ENCODE measurements at places on chromosomes 12 and 14. TPM values are rescaled to one million over a fixed set of nuclear protein-coding genes. Genes with fewer than 3 reads are reported as not detected.
A peak's percentile ranks its signal among the peaks of the same experiment; 100 is the strongest.

DNA sequence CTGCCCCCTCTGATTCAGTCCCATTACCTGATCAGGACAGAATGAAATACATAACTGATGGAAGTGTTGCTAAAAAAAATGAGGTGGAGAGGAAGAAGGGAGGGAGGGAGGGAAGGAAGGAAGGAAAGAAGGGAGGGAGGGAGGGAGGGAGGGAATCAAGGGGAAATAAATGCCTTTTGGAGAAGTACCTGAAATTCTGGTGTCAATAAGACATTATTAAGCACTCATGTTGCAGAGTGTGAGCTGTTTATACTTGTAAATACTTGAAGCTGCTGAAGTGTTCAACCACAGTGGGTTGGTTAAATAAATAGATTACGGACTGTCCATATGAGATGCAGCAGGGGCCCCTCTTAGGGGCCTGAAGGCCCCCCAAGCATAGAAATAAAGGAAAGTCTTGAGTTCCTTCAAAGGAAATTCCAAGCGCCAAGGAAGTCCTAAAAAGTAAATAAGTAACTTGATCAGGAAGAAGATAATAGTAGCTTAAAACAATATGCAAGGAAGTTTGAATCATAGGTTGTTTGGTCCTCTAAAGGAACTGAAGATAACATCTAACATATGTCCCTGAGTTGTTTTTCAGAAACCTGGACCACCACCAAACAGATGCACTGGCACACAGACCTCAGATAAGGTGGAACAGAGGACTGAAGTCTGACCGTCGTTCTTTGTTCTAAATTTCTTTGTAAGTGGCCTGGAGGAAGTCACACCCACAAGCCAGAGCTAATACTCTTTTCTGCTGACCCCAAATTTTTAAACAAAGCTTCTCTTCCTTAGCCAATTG is 110.8 kb downstream of the SEC23A start:
- peaks cover 10% of the 10 kb centered on the region for H3K4me1 ChIP-seq
- no peak overlapping the region for H3K4me3 ChIP-seq
- DNase-seq, result no peak
- no peaks in the 10 kb centered on the region for H3K36me3 ChIP-seq
- no peaks in the 10 kb centered on the region for H3K27me3 ChIP-seq

DNA sequence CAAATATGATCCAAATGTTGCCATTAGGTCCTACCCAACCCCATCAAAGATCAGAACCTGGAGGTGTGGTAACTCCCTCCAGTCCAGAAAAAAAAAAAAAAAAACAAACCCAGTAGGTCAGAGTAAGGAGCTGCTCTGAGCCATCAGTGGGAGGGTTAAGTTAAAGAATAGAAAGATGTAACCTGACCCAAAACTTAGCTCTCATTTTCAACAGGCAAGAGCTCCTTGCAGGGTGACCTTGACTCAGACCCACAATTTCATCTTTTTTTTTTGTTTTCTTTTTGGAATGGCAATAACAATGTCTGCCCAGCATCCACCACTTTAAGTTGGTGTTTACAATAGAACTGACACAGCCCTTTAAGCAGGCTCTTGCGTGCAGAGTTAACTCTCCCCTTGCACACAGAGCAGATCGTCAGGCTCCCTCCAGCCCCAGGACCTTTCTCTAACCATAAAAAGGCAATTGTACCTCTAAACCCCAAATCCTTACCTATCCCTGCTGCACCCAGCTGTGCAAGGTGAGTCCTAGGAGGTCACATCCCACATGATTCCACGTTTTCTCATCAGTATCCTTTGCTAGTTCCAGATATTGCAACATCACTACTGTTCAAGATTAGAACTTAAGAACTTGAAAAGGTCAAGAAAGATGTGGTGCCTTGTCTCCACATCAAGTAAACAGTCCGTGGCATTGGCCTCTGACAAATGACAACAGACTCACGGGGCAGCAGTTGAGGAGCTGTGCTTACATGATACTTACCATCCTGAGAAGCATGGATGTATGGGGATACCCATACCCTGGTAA is 178.6 kb upstream of the EEA1 start:
- no peak overlapping the region for H3K27ac ChIP-seq
- H3K4me3 ChIP-seq, result no peak overlapping the region
- H3K36me3 ChIP-seq, result no peaks in the 10 kb centered on the region
- no peaks in the 10 kb centered on the region for H3K4me1 ChIP-seq

- H3K4me1 ChIP-seq, result no peaks in the 10 kb centered on the region
- peaks cover 3% of the 10 kb centered on the region for H3K27me3 ChIP-seq
- DNase-seq, result no peak
- no peak overlapping the region for H3K4me3 ChIP-seq
- H3K36me3 ChIP-seq, result no peaks in the 10 kb centered on the region
Observed at GRCh38 chr12:4789776-4790175, 69.6 kb downstream of the GALNT8 start.

DNA sequence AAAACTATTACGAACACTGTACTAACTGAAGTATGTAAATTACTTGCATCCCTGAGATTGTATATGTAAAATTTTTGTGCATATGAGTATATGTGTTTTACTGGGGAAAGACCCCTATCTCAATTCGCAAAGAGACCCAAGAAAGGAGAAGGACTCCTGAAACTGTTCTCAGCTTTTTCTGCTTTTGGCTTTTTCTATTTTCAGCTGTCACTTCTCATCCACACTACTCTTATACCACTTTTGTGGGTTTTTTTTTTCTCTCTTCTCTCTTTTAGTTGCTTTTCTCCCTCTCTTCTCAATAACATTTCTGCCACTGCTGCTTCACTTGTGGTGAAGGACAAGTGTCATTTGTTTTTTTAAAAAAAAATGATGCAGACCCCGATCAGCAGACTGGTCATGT is 39.8 kb downstream of the NIN start:
- no peak for DNase-seq
- no peaks in the 10 kb centered on the region for H3K27me3 ChIP-seq
- H3K4me3 ChIP-seq, result no peak overlapping the region
- peaks cover 100% of the 10 kb centered on the region for H3K4me1 ChIP-seq

- H3K4me3 ChIP-seq, result peak within 1 kb of the TSS; percentile 37
- no peaks in the 10 kb centered on the region for H3K36me3 ChIP-seq
- peak; percentile 40 for DNase-seq
- no peaks in the 10 kb centered on the region for H3K27me3 ChIP-seq
- peaks cover 6% of the 10 kb centered on the region for H3K4me1 ChIP-seq
- H3K27ac ChIP-seq, result no peak within 1 kb of the TSS
Observed at GRCh38 chr12:118103601-118104382, at the start of gene VSIG10. VSIG10 (minus strand) TSS chr12:118104011; CDS start chr12:118103671, 340 bp downstream.

DNA sequence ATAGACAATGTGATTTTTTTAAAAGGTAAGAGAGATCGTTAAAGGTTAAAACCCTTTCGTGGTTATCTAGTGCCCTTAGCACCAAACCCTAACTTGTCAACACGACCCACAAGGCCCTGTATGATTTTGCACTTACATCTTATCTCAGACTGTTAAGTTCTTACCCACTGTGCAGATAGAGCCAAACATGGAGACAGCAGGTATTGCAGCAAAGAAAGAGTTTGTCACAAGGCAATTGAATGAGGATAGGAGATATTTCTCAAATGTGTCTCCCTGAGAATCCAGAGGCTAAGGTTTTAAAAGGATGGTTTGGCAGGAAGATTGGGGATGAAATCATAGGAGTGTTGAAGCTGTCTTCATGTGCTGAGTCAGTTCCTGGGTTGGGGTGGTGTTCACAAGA is 313.4 kb downstream of the AEBP2 start:
- H3K27me3 ChIP-seq, result no peaks in the 10 kb centered on the region
- H3K4me3 ChIP-seq, result no peak overlapping the region
- no peaks in the 10 kb centered on the region for H3K4me1 ChIP-seq

GRCh38 chr12:47417121-47417520 is 288.7 kb downstream of the RPAP3 start:
- no peaks in the 10 kb centered on the region for H3K4me1 ChIP-seq
- DNase-seq, result no peak
- H3K27me3 ChIP-seq, result no peaks in the 10 kb centered on the region
- H3K4me3 ChIP-seq, result no peak overlapping the region
- H3K36me3 ChIP-seq, result no peaks in the 10 kb centered on the region
- no peak overlapping the region for H3K27ac ChIP-seq

DNA sequence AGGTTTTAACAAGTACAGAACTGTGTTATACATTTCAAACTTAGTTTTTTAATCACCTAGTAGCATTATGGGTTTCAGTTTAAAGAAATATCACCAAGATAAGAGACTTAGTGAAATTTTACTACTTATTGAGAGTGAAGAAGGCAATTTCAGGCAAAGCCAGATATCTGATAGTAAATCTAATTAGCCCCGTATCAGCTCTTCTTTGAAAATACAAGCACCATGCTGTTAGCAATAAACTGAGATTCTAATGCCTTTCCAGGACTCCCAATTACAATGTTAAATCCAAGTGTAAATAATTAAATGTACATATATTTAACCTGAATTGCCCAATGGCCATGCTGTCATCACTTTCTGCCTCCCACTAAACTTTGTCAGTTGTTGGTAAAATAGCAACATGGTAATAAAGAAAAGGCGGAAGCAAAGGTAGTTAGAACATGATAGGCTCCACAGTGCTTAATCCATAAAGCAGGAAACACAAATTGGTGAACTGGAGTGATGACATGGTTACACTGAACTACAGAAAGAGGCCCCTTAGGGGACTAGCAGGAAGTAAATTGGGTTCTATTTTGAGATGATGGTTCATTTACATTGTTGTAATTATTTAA is 646.1 kb downstream of the C12orf50 start:
- no peaks in the 10 kb centered on the region for H3K27me3 ChIP-seq
- no peak overlapping the region for H3K4me3 ChIP-seq
- DNase-seq, result no peak
- no peak overlapping the region for H3K27ac ChIP-seq
- no peaks in the 10 kb centered on the region for H3K36me3 ChIP-seq

DNA sequence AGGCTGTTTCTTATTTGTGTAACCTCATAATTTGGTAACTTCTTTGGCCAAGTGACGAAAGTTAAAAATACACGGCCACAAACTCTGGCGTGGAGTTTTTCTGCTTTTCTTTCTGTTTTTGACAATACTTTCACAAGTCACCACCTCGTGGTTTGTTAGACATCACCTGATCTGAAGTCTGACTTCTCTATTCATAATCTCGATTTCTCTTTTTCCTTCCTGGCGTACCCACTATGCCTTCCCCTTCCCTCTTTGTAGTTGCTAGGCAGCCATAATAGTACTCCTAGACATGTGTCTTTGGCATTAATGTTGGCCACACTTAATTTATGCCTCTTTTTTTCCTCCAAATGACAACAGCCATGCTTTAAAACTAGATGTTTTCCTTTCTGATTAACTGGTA is 97.6 kb downstream of the POLR3B start:
- H3K27me3 ChIP-seq, result no peaks in the 10 kb centered on the region
- H3K4me1 ChIP-seq, result no peaks in the 10 kb centered on the region
- H3K27ac ChIP-seq, result no peak overlapping the region
- DNase-seq, result peak; percentile 20

DNA sequence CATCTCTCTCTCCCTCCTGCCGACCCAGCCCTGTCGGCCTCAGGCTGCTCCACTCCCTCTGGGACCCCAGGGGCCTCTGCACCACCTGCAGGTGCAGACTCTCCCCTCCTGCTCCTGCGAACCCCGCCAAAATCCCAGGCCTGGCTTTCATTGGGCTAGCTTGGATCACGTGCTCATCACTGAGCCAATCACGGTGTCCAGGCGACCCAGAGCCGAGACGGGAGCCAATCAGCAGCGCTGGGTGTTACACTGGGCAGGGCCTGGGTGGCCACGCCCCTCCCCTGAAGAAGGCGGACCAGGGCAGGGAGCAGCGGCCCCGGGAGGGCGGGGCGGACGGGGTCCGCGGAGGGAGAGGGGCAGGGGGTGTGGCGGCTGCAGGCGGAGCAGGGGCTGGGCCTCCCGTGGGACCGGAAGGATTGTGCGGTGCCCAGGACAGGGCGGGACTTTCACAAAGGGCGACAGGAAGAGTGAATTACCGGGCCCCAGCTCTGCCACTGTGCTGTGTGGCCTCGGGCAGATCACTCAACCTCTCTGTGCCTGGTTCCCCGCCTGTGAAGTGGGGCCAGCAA is 66.6 kb upstream of the FBRSL1 start:
- H3K27me3 ChIP-seq, result no peaks in the 10 kb centered on the region
- peaks cover 4% of the 10 kb centered on the region for H3K4me1 ChIP-seq
- H3K27ac ChIP-seq, result no peak overlapping the region
- no peaks in the 10 kb centered on the region for H3K36me3 ChIP-seq
- DNase-seq, result no peak

- peak overlapping the region; percentile 71 for H3K4me3 ChIP-seq
- peaks cover 31% of the 10 kb centered on the region for H3K4me1 ChIP-seq
- H3K27me3 ChIP-seq, result no peaks in the 10 kb centered on the region
- DNase-seq, result peak; percentile 16
Observed at GRCh38 chr12:8950702-8951478, 1.4 kb upstream of the M6PR start.

- no peaks in the 10 kb centered on the region for H3K27me3 ChIP-seq
- no peaks in the 10 kb centered on the region for H3K36me3 ChIP-seq
- H3K4me3 ChIP-seq, result no peak overlapping the region
- DNase-seq, result no peak
Observed at GRCh38 chr14:70398706-70399431, 18.0 kb downstream of the SYNJ2BP start.

DNA sequence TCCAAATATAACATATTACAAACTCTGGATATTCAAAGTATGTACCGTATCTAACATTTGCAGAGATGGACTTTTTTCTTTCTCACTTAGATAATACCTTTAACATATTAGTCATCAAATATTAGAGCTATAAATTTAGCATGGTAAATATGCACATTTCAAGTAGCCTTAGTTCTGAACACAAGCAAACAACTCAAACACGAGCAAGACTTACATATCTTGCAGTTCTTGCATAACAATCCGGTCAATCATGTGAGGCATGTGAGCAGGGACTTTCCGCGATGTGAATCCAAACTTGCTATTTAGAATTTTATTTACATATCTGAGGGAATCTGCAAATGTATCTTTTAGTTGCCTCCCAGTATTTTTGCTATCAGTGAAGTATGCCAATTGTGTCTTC is 22.1 kb upstream of the SYCP3 start:
- no peaks in the 10 kb centered on the region for H3K27me3 ChIP-seq
- H3K4me1 ChIP-seq, result peaks cover 3% of the 10 kb centered on the region
- H3K36me3 ChIP-seq, result peaks cover 5% of the 10 kb centered on the region

ACSS3 gene
- not detected for polyA plus RNA-seq

ZNF385A gene
- polyA plus RNA-seq, result 4.9 TPM

RAD9B gene
- polyA plus RNA-seq, result 0.59 TPM

TOMM20L gene
- polyA plus RNA-seq, result not detected

CLEC6A gene
- 0.07 TPM for polyA plus RNA-seq

JDP2 gene
- polyA plus RNA-seq, result 5.3 TPM

NGB gene
- not detected for polyA plus RNA-seq

IL26 gene
- polyA plus RNA-seq, result not detected

CD163L1 gene
- polyA plus RNA-seq, result not detected
